Mammary epithelial cell (primary cell): ENCODE measurements at places on chromosomes 13 and 19. TPM values are rescaled to one million over a fixed set of nuclear protein-coding genes. Genes with fewer than 3 reads are reported as not detected.

Gene METTL21C
- not detected for total RNA-seq

Gene GIPR
- total RNA-seq: 0.69 and 1.4 TPM in 2 replicates

Gene CPT1C
- 0.83 TPM for total RNA-seq

Gene RXFP2
- total RNA-seq: not detected

Gene DPF1
- total RNA-seq: 3.0 TPM

Gene PLK5
- not detected in 2 replicates for total RNA-seq

Gene ATP7B
- total RNA-seq: 11.5 TPM

Gene XAB2
- 31.3 TPM for total RNA-seq

Gene NFIX
- 47.1 and 76.1 TPM in 2 replicates for total RNA-seq

Gene PSPN
- total RNA-seq: 0.94 and 0.96 TPM in 2 replicates

Gene FCAR
- total RNA-seq: not detected in 2 replicates

Gene ZNF865
- 1.5 TPM for total RNA-seq

Gene MBD3L3
- not detected for total RNA-seq

Gene ICAM3
- total RNA-seq: 7.1 and 10.2 TPM in 2 replicates

Gene ZNF302
- total RNA-seq: 13.8 TPM

Gene INSL3
- not detected for total RNA-seq

Gene C19orf81
- total RNA-seq: 1.1 TPM in 1 of 2 replicates, not detected in the other

Gene NLRP9
- total RNA-seq: not detected in 2 replicates

Gene MISP3
- total RNA-seq: 0.51 and 1.2 TPM in 2 replicates

Gene ZNF320
- total RNA-seq: 18.5 TPM

Gene C1QTNF9
- total RNA-seq: not detected in 2 replicates

Gene FUT2
- 0.33 TPM for total RNA-seq

Gene ZNF582
- 2.8 TPM for total RNA-seq

Gene FAM83E
- total RNA-seq: 0.33 TPM

Gene AZU1
- not detected in 2 replicates for total RNA-seq

Gene CLC
- total RNA-seq: not detected in 2 replicates

Gene BCKDHA
- 36.5 TPM for total RNA-seq

Gene ZNF557
- total RNA-seq: 8.4 and 8.6 TPM in 2 replicates

Gene CALR3
- total RNA-seq: not detected

Gene ZNF723
- not detected for total RNA-seq

Gene WTIP
- total RNA-seq: 5.2 and 7.1 TPM in 2 replicates

Gene ZNF223
- 4.6 and 4.9 TPM in 2 replicates for total RNA-seq

Gene OVOL3
- not detected in 2 replicates for total RNA-seq

Gene BRCA2
- 8.7 and 16.0 TPM in 2 replicates for total RNA-seq

Gene TNFSF13B
- total RNA-seq: 1.7 TPM

Gene C13orf42
- total RNA-seq: not detected

Gene CEACAM4
- total RNA-seq: not detected

Gene NLRP5
- total RNA-seq: not detected

Gene CGB8
- total RNA-seq: not detected

Gene DOCK6
- total RNA-seq: 53.6 and 64.0 TPM in 2 replicates

Gene PDX1
- total RNA-seq: not detected

Gene ACER1
- total RNA-seq: not detected

Gene NLRP11
- not detected in 2 replicates for total RNA-seq

Gene ZMYM2
- 75.7 TPM for total RNA-seq

Gene PTGIR
- not detected in 2 replicates for total RNA-seq

Gene FRY
- 23.0 TPM for total RNA-seq

Gene KL
- not detected for total RNA-seq

Gene SYMPK
- 81.6 and 83.2 TPM in 2 replicates for total RNA-seq

Gene WDR88
- not detected in 2 replicates for total RNA-seq

Gene FBXO17
- 18.6 and 18.8 TPM in 2 replicates for total RNA-seq

Gene AP1M2
- total RNA-seq: 119 TPM

Gene PSG11
- not detected in 2 replicates for total RNA-seq

Gene TSSK6
- total RNA-seq: 2.8 and 4.4 TPM in 2 replicates

Gene CEACAM19
- total RNA-seq: 5.3 and 9.7 TPM in 2 replicates

Gene SELENOV
- total RNA-seq: not detected in 2 replicates

Gene PROSER1
- 22.3 TPM for total RNA-seq

Gene CCDC8
- total RNA-seq: 110 TPM

Gene ZNF418
- total RNA-seq: 3.0 and 3.5 TPM in 2 replicates

Gene STX10
- total RNA-seq: 35.1 and 48.0 TPM in 2 replicates
